ENCODE measurements at places on chromosomes 7 and 10.

- no peak for DNase-seq
Measured at GRCh38 chr10:118495499-118495898, 99.9 kb downstream of the PRLHR start.

DNA sequence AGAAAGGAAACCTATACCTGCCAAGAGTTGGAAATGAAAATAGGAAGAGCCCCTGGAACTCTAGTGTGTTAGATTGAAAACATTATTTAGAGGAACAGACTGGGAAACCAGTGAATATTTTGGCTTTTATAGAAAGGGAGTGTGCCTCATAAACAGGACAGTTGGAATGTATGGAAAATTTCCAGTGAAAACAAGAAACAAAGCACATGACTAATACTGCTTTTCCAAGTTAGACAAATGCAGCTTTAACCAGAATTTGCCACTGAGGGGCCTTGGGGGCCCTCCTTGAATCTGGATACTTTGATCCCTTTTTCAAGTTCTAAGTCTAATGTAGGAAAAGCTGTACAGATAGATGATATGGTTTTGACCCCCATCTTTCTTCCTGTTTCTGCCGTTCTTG is 21.2 kb downstream of the ITGB8 start:
- no peak for DNase-seq

GRCh38 chr7:33781796-33782195 is 123.5 kb upstream of the BMPER start:
- no peak for DNase-seq

GRCh38 chr10:63228237-63228636 is 95.1 kb downstream of the NRBF2 start:
- DNase-seq: no peak

- DNase-seq: no peak
Measured at GRCh38 chr10:5365928-5366327, 1.2 kb downstream of the UCN3 start.

GRCh38 chr10:79562135-79562756 is 2.0 kb upstream of the SFTPA2 start:
- peak; percentile 43 for DNase-seq

DNA sequence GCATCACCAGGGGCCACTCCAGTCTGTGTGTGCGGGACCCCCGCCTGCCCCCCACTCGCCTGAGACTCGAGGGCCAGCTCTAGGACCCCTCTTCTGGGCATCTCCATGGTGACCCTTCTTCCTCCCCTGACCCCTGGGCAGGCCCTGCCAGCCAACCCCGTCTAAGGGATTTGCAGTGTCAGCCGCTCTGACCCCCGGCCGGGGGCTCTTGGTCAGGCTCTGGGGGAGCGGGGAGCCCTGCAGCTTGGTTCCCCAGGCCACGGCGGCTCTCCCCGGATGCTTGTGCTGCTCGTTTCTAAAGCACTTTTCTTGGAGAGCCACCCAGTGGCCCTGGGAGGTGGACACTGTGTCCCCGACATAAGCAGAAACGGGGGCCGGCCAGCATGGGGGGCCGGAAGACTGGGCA is 5.3 kb downstream of the TTYH3 start:
- no peak for DNase-seq

GRCh38 chr10:116907245-116907987 is 58.1 kb downstream of the ENO4 start:
- no peak for DNase-seq

GRCh38 chr10:73983096-73984047 is 14.5 kb upstream of the VCL start:
- no peak for DNase-seq

DNA sequence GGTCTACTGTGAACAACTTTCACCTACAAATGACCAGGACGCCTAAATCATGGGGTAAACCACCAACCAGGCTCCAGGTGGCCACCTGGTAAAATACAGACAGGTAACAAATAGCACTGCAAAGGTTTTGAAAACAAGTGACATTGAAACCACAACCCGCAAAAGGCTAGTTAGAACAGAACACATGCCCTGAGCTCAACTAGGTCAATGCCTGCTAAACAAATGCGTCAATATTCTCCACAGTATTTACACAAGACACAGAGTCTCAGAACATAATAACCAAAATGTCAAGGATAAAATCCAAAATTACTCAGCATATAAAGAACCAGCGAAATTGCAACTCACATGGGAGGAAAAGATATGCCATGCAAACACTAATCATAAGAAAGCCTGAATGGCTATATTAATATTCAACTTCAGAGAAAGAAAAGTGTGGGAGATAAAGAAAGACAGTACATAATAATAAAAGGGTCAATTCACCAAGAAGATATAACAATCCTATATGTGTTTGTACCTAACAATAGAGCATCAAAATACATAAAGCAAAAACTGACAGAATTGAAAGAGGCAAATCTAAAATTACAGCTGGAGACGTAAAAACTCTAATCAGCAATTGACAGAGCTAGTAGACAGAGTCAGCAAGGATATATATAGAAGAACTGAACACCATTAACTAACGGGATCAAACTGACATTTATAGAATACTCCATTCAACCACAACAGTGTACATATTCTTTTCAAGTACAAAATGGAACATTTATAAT is 47.6 kb downstream of the SMURF1 start:
- DNase-seq: no peak

GRCh38 chr7:21253740-21254687 is 173.9 kb upstream of the SP4 start:
- peak; percentile 40 for DNase-seq

- DNase-seq: no peak
Measured at GRCh38 chr7:25557930-25558329, 329.6 kb upstream of the NPVF start.

- no peak for DNase-seq
Measured at GRCh38 chr10:50544857-50545429, 78.8 kb downstream of the SGMS1 start.

DNA sequence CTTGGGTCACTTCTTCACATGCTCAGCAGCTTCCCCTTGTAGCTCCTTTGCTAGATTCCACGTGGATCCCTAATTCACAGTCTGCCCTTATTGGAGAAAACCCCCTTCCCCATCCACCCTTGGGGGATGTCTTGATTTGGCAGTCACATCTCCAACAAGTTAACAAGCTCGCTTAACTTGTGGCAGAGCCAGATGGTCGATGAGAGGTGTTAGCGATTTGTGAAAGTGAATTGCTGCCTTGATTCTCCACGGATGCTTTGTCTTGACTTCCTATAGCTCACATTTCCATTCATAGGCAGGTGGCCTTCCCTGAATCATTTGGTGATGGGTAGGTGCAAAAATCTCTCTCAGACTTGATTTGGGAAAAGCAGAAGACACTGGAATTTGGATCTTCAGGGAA is 387.9 kb downstream of the TCERG1L start:
- no peak for DNase-seq

DNA sequence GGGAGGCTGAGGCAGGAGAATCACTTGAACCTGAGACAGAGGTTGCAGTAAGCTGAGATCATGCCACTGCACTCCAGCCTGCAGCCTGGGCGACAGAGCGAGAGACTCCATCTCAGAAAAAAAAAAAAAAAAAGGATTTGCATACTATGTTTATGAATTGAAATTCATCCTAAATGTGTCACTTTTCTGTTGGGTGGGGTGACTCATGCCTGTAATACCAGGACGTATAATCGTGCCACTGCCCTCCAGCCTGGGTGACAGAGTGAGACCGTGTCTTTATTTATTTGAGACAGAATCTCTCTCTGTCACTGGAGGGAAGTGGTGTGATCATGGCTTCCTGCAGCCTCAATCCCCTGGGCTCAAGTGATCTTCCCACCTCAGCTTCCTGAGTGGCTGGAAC is 5.8 kb downstream of the ZNF212 start:
- no peak for DNase-seq

- DNase-seq: no peak
Measured at GRCh38 chr10:97891497-97892167, 42.0 kb downstream of the GOLGA7B start.

- no peak for DNase-seq
Measured at GRCh38 chr10:12025591-12025990, 17.0 kb downstream of the UPF2 start.

DNA sequence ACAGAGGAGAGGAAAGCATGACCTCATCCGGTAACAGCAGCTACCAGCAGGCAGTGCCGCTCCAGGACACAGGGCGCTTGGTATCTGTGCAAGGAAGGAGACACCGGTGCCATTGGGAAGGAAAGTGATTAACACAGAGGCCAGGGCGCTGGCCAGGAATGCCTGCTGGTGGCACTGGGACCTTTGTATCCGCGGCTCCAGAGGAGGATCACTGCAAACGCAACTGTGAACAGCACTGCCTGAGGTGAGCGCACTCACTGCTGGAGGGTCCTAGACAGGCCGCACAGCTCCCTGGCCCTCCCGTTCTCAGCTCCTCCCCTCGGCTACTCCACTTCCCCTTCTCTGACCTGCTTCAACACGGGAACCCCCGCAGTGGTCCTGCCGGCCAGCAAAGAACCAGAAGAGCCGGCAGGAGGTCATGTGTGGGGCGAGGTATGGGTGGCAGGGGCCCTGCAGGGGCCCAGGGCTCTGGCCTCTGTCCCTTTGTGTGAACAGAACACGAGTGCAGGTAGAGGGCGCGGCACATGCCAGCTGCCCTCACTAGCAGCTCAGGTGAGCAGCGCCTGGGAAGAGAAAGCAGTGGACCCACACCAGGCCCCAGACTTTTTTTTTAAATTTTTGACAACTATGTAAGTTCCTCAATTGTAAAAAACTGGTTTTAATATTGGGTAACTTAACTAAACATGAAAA is 107.6 kb downstream of the VIPR2 start:
- DNase-seq: no peak

DNA sequence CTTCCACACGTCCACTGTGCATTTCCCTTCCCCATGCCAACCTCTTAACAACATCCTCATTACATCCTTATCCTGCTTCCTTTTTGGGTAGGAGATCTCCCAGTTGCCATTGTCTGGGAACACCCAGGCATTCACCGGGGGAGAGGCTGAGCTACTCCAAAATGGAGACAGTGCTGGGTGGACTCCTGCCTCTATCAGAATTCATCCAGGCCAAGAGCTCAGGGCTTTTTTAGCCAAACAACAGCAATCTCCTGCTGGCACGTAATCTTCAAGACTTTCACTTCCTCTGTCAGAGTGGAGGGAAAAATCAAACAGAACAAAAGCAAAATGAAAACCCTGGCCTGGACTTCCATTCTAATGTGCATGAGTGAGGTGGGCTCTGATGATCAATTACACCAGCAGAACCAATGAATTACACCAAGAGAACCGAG is 245.0 kb downstream of the PRPF18 start:
- peak; percentile 11 for DNase-seq

DNA sequence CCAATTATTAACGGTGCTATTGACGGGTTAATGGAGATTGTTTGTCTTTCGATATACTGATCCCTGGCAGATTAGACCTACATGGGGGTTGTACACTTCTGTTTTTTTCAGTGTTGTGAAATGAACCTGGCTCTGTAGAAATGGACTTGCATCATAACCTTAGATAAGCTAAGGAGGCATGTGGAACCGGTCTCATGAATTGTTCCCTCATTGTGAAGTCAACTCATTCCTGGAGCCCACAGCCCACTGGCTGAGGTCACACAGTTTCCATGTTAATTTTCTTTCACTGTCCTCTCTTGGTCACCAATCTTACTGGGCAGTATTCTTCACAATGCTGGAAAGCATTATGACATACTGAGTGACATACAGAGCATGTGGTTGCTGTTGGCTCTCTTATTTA is 202.8 kb downstream of the BMPER start:
- no peak for DNase-seq

Data from CD4-positive, alpha-beta T cell treated with Interleukin-1 beta for 1 hour (primary cell).